Caki2 (cell line): ENCODE measurements at places on chromosomes 1 and 21.
A peak's percentile ranks its signal among the peaks of the same experiment; 100 is the strongest.

- no peak for DNase-seq
Measured at GRCh38 chr1:3521426-3521825, 67.0 kb downstream of the ARHGEF16 start.

- DNase-seq, result no peak
Measured at GRCh38 chr1:44505210-44505993, 100.3 kb downstream of the RNF220 start.

GRCh38 chr21:35529171-35529863, 480.2 kb upstream of the RUNX1 start:
- no peak for DNase-seq

DNA sequence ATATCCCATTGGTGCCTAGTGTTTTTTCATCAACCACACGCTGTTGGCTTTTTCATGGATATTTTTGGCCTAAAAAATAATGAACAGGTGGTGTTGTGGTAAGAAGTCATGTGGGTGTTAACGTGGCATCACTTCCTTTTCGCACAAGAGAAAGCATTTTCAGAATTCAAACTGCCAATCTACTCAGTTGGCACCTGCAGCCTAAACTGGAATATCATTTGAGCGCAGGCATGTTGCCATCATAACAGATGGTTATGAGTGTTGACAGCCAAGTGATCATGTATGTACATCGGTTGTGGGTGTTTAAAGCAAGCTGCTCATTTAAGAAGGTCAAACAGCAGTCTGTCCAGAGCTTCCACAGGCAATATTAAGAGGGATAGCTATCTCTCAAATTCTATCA, 1963.0 kb downstream of the NCAM2 start:
- DNase-seq, result no peak

GRCh38 chr1:54861070-54861761, 25.8 kb downstream of the DHCR24 start:
- DNase-seq, result peak; percentile 89

GRCh38 chr1:225519166-225519863, 91.5 kb upstream of the LBR start:
- no peak for DNase-seq

- DNase-seq, result no peak
Measured at GRCh38 chr1:27021354-27022031, 8.8 kb upstream of the TENT5B start.
